Psoas muscle (tissue), 8 donors: ENCODE measurements at places on chromosomes 3 and 15. TPM values are rescaled to one million over a fixed set of nuclear protein-coding genes. Genes with fewer than 3 reads are reported as not detected.

BSN gene
- 0.95 TPM for total RNA-seq

GRM2 gene
- total RNA-seq, result 0.58 TPM

GRCh38 chr3:54347060-54347459 lies 224.7 kb downstream of the CACNA2D3 start:
- H3K4me3 ChIP-seq, result no peak overlapping the region
- no peak overlapping the region for H3K27ac ChIP-seq
- no peak for DNase-seq
- H3K27me3 ChIP-seq, result no peaks in the 10 kb centered on the region

GRCh38 chr3:15081960-15082664 lies 16.8 kb downstream of the RBSN start:
- peaks cover 99% of the 10 kb centered on the region for H3K36me3 ChIP-seq
- H3K4me3 ChIP-seq, result no peak overlapping the region
- DNase-seq, result no peak
- H3K27ac ChIP-seq, result no peak overlapping the region
- H3K27me3 ChIP-seq, result no peaks in the 10 kb centered on the region
- H3K4me1 ChIP-seq, result no peaks in the 10 kb centered on the region

DNA sequence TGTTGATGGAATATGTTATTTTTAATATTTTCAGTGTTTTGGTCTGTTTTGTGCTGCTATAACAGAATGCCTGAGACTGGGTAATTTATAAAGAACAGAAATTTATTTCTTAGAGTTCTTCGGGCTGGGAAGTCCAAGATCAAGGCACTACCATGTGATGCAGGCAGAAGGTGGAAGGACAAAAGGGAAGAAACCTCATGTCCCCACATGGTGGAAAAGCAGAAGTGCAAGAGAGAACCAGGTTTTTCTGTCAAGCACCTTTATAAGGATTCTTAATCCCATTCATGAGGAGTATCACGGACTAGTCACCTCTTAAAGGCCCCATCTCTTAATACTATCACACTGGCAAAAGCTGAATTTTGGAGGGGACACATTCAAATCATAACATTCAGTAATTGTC lies 57.9 kb upstream of the EPHB3 start:
- DNase-seq, result no peak
- H3K36me3 ChIP-seq, result no peaks in the 10 kb centered on the region
- no peaks in the 10 kb centered on the region for H3K4me1 ChIP-seq
- H3K27me3 ChIP-seq, result peaks cover 46% of the 10 kb centered on the region
- no peak overlapping the region for H3K27ac ChIP-seq

DNA sequence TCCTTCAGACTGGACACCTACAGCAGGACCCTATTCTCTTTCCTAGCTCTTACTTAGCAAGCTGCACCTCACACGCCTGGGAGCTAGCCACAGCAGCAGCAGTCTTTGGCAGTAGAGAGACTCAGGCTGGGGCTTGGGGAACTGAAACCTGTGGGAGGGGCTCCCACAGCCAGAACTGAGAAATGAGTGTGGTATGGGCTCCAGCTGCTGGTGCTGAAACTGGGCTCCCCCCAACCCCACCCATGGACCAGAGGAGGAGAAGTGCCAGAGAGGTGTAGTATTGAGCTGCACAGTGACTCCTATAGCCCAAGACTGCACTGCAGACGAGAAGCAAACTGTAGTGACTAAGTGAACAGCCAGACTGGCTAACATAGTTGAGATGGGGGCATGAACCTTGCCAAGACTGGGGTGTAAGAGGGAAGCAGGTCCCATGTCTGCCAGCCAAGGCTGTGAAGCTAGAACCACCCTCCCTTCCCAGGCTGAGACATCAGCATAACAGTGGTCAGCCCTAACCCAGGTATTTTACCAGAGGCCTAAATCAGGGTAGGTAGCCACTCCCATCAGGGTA lies 62.5 kb downstream of the MYO5A start:
- H3K4me1 ChIP-seq, result peaks cover 27% of the 10 kb centered on the region
- no peak overlapping the region for H3K4me3 ChIP-seq
- no peaks in the 10 kb centered on the region for H3K36me3 ChIP-seq
- H3K27me3 ChIP-seq, result no peaks in the 10 kb centered on the region
- DNase-seq, result peak; percentile 37
- no peak overlapping the region for H3K27ac ChIP-seq

GRCh38 chr3:43030162-43030935 lies 51.2 kb downstream of the GASK1A start:
- H3K36me3 ChIP-seq, result no peaks in the 10 kb centered on the region
- H3K4me3 ChIP-seq, result no peak overlapping the region
- H3K27me3 ChIP-seq, result no peaks in the 10 kb centered on the region
- DNase-seq, result no peak

GRCh38 chr15:88752951-88753350 lies 50.3 kb upstream of the ACAN start:
- no peaks in the 10 kb centered on the region for H3K36me3 ChIP-seq
- H3K4me1 ChIP-seq, result no peaks in the 10 kb centered on the region

- H3K4me1 ChIP-seq, result no peaks in the 10 kb centered on the region
- H3K4me3 ChIP-seq, result no peak overlapping the region
- H3K36me3 ChIP-seq, result no peaks in the 10 kb centered on the region
- no peak overlapping the region for H3K27ac ChIP-seq
These were observed 84.8 kb downstream of the DCLK3 start for GRCh38 chr3:36679384-36680200.

CA12 gene
- 0.17 TPM for total RNA-seq

DNA sequence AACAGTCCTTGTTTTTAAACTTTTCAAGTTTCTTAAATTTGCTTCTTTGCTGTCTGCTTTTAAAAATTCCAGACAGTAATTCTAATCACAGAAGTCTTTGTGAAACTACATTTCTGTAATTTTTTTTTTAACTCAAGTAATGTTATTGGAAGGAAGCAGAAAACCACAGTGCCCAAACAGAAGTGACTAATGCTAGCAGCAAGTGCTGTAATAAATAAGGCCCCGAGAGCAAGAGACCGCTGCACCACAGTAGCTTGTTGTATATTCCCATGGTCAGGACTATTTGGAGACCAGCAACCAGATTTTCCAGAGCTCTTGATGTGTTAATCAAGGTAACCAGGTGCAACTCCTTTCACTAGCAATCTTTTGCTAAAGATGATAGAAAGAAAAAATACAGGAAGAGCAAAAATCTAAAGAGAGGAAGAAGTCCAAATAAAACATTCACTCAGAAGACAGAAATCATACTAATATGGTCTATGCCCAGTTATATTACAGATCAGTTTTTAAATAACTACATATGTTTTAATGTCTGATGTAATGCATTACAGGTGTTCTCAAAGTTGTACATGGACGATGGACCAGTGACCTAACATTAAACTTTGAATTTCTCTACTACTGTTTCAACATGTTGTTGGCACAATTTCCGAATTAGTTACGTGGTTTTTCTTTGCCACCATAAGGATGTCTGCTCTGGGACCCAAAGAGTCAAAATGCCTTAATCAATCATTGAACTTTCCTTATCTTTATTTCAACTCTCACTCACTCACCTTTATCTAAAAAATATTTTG lies 36.4 kb downstream of the WWTR1 start:
- H3K27me3 ChIP-seq, result no peaks in the 10 kb centered on the region
- no peak overlapping the region for H3K4me3 ChIP-seq
- peaks cover 26% of the 10 kb centered on the region for H3K4me1 ChIP-seq

DNA sequence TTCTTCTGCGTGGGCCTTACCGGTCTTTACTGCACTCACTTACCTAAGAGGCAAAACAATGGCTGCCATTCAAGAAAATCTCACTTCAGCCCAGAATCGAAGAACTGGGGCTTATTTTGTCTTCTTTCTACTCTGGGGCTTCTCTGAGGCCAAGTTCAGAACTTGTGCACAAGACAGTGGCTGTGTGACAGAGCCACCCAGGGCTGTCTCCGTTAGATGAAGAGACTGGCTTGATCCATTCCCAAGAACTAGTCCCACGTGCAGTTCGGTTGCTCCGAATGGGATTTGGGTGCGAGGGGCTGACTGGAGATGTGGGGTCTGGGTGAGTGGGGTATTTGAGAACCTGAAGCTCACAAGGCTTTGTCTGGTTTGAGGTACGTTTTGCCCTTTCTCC lies 795 bp upstream of the TCF12 start:
- H3K27me3 ChIP-seq, result no peaks in the 10 kb centered on the region
- H3K4me1 ChIP-seq, result peaks cover 19% of the 10 kb centered on the region
- no peaks in the 10 kb centered on the region for H3K36me3 ChIP-seq
- H3K4me3 ChIP-seq, result peak overlapping the region; percentile 93
- DNase-seq, result peak; percentile 50

GRCh38 chr15:66635006-66635405 lies 67.0 kb upstream of the SMAD6 start:
- DNase-seq, result no peak
- no peaks in the 10 kb centered on the region for H3K27me3 ChIP-seq
- no peaks in the 10 kb centered on the region for H3K36me3 ChIP-seq
- no peaks in the 10 kb centered on the region for H3K4me1 ChIP-seq
- no peak overlapping the region for H3K27ac ChIP-seq

GRCh38 chr3:43727930-43728329 lies 37.2 kb downstream of the ABHD5 start:
- H3K4me3 ChIP-seq, result no peak overlapping the region
- H3K27me3 ChIP-seq, result no peaks in the 10 kb centered on the region
- H3K27ac ChIP-seq, result no peak overlapping the region
- peaks cover 14% of the 10 kb centered on the region for H3K36me3 ChIP-seq
- no peaks in the 10 kb centered on the region for H3K4me1 ChIP-seq
- no peak for DNase-seq

GRCh38 chr15:74830868-74831267 lies 4.4 kb downstream of the CPLX3 start:
- peaks cover 17% of the 10 kb centered on the region for H3K4me1 ChIP-seq
- no peaks in the 10 kb centered on the region for H3K36me3 ChIP-seq
- H3K27me3 ChIP-seq, result no peaks in the 10 kb centered on the region

SPTBN5 gene
- total RNA-seq, result 0.22 TPM

SOX2 gene
- total RNA-seq, result not detected

LDHAL6B gene
- total RNA-seq, result not detected

ECE2 gene
- not detected for total RNA-seq

GRIP2 gene
- total RNA-seq, result 37.4 TPM
